ENCODE measurements at places on chromosomes 5 and 9. TPM values are rescaled to one million over a fixed set of nuclear protein-coding genes. Genes with fewer than 3 reads are reported as not detected.

The SPATA31E1 gene
- total RNA-seq = not detected

The RFESD gene
- total RNA-seq = 0.98 TPM

The TMEM174 gene
- not detected for total RNA-seq

The PCDHB5 gene
- total RNA-seq = 7.6 TPM

The ST8SIA4 gene
- 38.8 TPM for total RNA-seq

The FSTL4 gene
- 0.98 TPM for total RNA-seq
